ENCODE measurements at places on chromosomes 2 and 18.
A peak's percentile ranks its signal among the peaks of the same experiment; 100 is the strongest.

DNA sequence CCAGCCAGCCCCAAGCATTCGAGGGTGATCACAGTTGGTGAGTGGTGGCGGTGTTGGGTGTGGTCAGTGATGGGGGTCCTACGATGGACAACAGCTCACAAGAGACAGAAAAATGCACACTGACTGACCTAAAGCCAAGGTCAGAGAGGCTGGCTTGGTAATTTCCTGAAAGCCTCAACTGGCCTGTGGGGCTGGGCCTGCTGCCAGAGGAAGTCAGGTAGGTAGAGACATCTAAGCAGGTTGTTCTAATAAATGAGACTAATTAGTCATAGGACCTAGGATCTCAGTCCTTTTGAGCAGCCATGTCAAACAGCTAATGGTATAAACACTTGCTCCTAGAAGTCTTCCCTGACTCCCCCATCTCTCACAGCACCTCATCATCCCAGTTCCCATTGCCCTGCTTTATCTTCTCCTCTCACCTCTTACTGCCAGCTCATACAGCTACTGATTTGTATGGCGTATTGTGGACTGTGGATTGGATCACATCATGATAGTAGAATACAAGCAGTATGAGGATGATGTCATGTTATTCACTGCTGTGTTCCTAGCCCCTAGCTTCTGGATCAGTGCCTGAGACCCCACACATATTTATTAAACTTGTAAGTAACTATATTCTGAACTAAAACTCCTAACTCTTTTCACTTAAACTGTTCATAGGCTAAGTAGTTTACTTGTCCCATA is 262.9 kb upstream of the KLHL29 start:
- H3K27ac ChIP-seq = no peak overlapping the region
- no peak overlapping the region for H3K4me3 ChIP-seq
- H3K4me1 ChIP-seq = no peaks in the 10 kb centered on the region
- no peak for DNase-seq

DNA sequence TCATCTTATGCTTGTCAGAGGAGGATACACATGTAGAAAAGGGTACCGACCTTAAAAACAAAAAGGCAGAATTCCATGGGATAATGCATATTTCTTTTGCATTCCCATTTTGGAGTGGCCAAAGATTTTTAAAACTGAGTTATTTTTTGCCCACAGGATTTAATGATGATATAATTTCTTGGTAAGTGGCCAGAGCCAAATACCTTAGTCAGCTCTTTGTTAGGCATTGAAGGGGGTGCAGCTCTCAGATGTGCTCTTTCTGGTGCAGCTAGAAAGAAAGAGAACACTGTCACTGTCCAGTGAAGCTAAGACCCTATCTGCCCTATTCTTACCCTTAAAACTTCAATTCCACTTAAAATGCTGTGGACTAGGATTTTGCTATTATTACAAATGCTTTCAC is 10.8 kb downstream of the COQ10B start:
- H3K36me3 ChIP-seq = peaks cover 28% of the 10 kb centered on the region
- H3K4me3 ChIP-seq = no peak overlapping the region
- H3K27me3 ChIP-seq = no peaks in the 10 kb centered on the region
- no peak for DNase-seq
- no peak overlapping the region for H3K27ac ChIP-seq
- no peaks in the 10 kb centered on the region for H3K4me1 ChIP-seq

DNA sequence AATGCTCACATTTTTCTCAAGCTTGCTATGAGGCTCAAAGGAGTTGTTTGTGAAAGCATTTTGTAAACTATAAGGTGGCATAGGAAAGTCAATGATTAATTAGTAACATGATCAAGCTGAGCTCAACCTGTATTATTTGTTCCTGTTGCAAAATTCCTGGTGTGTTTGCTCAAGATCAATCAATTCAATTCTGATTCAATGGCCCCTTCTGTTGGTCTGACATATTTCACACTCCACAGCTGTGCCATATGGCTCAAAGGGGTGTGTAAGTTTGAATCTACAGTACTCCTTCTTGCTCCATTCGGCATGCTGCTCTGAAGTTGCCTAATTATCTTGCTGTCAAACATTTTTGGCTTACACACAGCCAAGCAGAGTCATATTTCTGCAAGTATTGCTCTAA is 341.6 kb upstream of the LRP1B start:
- no peak for DNase-seq
- no peaks in the 10 kb centered on the region for H3K4me1 ChIP-seq
- no peaks in the 10 kb centered on the region for H3K36me3 ChIP-seq

- H3K4me1 ChIP-seq = no peaks in the 10 kb centered on the region
- no peak overlapping the region for H3K27ac ChIP-seq
- H3K4me3 ChIP-seq = no peak overlapping the region
- H3K27me3 ChIP-seq = no peaks in the 10 kb centered on the region
- H3K36me3 ChIP-seq = no peaks in the 10 kb centered on the region
- no peak for DNase-seq
Observed at GRCh38 chr2:150284116-150284515, 203.4 kb downstream of the RND3 start.

GRCh38 chr2:195390686-195391321 is 266.2 kb upstream of the SLC39A10 start:
- H3K4me3 ChIP-seq = no peak overlapping the region
- H3K27me3 ChIP-seq = no peaks in the 10 kb centered on the region
- H3K27ac ChIP-seq = no peak overlapping the region
- DNase-seq = no peak
- peaks cover 23% of the 10 kb centered on the region for H3K4me1 ChIP-seq
- peaks cover 4% of the 10 kb centered on the region for H3K36me3 ChIP-seq

DNA sequence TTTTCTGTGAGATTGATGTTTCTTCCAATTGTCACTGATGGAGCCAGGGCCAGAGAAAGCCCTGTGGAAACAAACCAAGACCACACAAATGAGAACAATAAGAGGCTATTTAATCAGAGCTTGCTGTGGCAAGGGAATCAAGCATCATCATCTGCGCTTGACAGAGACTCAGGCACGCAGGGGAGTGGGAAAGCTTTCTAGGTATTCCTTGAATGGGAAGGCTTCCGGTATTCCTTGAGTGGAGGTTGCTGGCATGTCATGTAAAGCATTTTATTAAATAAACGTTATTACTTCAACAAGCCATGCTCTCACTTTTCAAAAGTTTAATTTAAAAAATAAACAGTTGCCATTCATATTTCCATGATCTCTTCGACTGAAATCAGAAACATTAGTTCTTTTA is 194.6 kb upstream of the SYT4 start:
- H3K27ac ChIP-seq = no peak overlapping the region
- no peak overlapping the region for H3K4me3 ChIP-seq
- no peaks in the 10 kb centered on the region for H3K27me3 ChIP-seq
- DNase-seq = no peak

DNA sequence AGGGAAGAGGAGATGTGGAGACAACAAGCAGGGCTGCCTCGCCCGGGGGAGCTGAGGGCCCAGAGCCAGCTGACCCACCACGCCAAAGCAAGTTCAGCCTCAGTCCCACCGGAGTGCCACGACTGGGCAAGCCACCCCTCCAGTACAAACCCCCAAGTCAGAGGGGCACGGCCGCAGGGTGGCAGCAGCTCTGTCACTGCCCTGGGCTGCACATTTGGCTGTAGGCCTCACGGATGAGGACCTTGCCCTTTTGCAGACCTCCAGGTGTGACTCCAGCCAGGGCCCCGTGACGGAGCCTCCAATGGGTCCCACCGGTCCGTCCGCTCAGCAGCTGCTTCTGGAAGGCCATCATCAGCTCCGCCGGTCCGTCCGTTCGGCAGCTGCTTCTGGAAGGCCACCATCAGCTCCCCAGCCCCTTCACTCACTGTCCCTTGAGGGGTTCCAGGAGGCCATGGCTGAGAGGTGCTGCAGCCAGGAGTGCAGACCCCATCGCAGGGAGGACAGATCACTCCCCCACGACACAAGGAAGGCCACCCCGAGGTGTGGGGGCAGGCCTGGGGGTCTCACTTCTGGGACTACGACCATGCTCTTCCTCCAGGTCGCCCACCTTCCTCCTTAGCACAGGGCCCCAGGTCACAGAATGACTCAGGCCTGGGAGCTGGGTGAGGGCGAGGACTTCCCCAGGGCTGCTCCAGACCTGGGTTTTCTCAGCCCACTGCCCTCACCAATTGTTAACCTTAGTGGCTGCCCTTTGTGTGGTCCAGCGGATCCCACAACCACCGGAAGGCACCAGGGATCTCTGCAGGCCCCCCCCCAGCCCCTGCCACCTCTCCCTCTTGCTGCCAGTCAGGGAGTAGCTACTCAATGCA is 24.6 kb upstream of the STK25 start:
- no peak overlapping the region for H3K27ac ChIP-seq
- DNase-seq = no peak
- no peaks in the 10 kb centered on the region for H3K27me3 ChIP-seq
- peaks cover 3% of the 10 kb centered on the region for H3K4me1 ChIP-seq

DNA sequence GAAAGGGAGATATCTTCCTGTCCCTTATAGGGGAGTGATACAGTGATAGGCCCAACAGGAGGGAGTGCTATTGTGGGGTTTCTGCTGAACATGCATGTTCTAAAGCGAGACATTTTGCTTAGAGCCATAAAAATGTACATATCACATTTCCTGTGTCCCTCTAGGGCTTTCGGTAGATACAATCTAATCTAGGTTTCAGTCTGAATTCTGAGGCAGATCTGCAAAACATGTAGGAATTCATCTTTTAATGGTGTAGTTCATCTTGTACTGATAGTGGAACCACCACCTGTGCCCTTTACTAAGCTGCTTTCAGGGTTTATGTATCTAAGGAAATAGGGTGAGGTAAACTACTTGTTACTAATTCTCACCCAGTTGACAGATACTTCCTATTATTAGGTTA is 73.8 kb downstream of the SPTBN1 start:
- H3K4me1 ChIP-seq = peaks cover 12% of the 10 kb centered on the region
- no peak overlapping the region for H3K27ac ChIP-seq
- H3K36me3 ChIP-seq = no peaks in the 10 kb centered on the region

GRCh38 chr2:100301881-100302584 is 20.3 kb downstream of the LONRF2 start:
- H3K36me3 ChIP-seq = no peaks in the 10 kb centered on the region
- H3K27me3 ChIP-seq = peaks cover 18% of the 10 kb centered on the region
- no peak overlapping the region for H3K4me3 ChIP-seq

DNA sequence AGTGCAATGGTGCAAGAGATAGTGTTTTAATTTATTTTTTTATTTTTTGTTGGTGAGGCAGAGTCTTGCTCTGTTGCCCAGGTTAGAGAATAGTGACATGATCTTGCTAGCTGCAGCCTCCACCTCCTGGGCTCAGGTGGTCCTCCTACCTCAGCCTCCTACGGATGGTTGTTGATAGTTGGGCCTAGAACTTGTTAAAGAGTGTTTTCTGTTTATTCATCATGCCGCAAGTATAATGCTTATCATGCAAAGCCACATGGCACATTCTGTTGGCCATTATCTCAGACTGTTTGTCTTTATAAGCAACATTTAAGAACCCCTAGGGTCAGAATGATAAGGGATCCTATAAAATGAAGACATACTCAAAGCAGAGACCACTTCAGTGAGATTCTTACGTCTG is 1.7 kb downstream of the UGGT1 start:
- peaks cover 17% of the 10 kb centered on the region for H3K4me1 ChIP-seq
- DNase-seq = no peak
- H3K36me3 ChIP-seq = peaks cover 10% of the 10 kb centered on the region
- no peak overlapping the region for H3K27ac ChIP-seq
- H3K4me3 ChIP-seq = peak overlapping the region; percentile 8

- no peaks in the 10 kb centered on the region for H3K4me1 ChIP-seq
- peaks cover 13% of the 10 kb centered on the region for H3K27me3 ChIP-seq
- H3K36me3 ChIP-seq = no peaks in the 10 kb centered on the region
- H3K27ac ChIP-seq = no peak overlapping the region
- DNase-seq = no peak
Observed at GRCh38 chr2:238685713-238686112, 162.2 kb upstream of the TWIST2 start.

DNA sequence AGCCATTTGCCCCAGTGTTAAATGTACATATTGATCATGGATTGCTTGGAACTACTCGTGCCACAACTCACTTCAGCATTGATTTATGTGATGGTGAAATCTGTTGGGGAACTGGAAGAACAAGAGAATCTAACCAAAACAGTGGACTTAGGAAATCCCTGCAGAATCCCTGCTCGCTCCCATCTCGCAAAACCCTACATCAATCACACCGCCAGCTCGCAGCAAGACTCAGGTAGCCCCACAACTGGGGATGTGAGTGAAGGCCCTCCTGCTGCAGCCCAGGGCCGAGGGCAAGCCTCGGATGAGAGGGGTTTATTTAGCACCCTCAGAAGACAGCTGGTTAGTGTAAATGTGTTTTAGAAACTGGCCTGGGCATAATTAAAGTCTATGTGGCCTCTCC is 171.6 kb downstream of the ANAPC1 start:
- H3K4me3 ChIP-seq = no peak overlapping the region
- no peaks in the 10 kb centered on the region for H3K27me3 ChIP-seq
- H3K36me3 ChIP-seq = no peaks in the 10 kb centered on the region
- H3K4me1 ChIP-seq = peaks cover 22% of the 10 kb centered on the region

- H3K4me3 ChIP-seq = no peak overlapping the region
- no peak overlapping the region for H3K27ac ChIP-seq
- no peak for DNase-seq
- H3K36me3 ChIP-seq = peaks cover 27% of the 10 kb centered on the region
- H3K4me1 ChIP-seq = no peaks in the 10 kb centered on the region
Observed at GRCh38 chr18:68679528-68679927, 35.4 kb downstream of the TMX3 start.

DNA sequence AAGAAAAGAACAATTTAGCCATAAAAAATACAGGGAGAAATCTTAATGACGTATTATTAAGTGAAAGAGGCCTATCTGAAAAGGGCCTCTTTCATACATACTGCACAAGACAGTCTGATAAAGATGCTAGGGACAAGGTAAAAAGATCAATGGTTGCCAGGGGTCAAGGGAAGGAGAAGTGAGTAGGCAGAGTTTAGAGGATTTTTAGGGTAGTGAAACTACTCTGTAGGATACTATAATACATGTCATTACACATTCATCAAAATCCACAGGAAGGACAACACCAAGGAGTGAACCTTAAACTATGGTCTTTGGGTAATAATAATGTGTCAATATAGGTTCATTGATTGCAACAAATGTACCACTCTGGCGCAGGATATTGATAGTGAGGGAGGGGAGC is 289.3 kb downstream of the FSIP2 start:
- H3K27ac ChIP-seq = no peak overlapping the region
- no peak for DNase-seq
- peaks cover 9% of the 10 kb centered on the region for H3K4me1 ChIP-seq
- no peaks in the 10 kb centered on the region for H3K36me3 ChIP-seq
- no peak overlapping the region for H3K4me3 ChIP-seq

DNA sequence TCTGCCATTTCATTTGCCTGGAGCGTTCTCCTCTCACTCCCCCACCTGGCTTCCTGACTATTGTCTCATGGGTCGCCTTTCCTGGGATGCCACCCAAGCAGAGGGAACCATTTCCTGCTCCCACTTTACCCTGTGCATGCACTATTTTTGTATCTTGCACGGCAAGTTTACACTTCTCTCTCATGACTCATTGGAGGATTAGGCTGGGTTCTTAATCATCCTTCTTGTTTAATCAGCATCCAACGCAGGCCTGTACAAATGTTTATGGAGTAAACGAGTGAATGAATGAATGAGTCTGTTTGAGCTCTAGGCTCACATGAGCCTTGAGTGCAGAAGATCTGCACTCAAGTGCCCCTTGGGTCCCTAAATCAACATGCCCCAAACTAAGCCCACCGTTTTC is 3.8 kb upstream of the ARHGAP25 start:
- H3K27ac ChIP-seq = peak overlapping the region; percentile 92
- no peak for DNase-seq
- peaks cover 5% of the 10 kb centered on the region for H3K36me3 ChIP-seq
- H3K27me3 ChIP-seq = no peaks in the 10 kb centered on the region

- H3K36me3 ChIP-seq = no peaks in the 10 kb centered on the region
- H3K27me3 ChIP-seq = no peaks in the 10 kb centered on the region
- no peak for DNase-seq
- peaks cover 3% of the 10 kb centered on the region for H3K4me1 ChIP-seq
Observed at GRCh38 chr18:78733762-78734613, 245.6 kb upstream of the SALL3 start.
